Inflammatory macrophage (primary cell): ENCODE measurements at places on chromosomes 2 and 18.

DNA sequence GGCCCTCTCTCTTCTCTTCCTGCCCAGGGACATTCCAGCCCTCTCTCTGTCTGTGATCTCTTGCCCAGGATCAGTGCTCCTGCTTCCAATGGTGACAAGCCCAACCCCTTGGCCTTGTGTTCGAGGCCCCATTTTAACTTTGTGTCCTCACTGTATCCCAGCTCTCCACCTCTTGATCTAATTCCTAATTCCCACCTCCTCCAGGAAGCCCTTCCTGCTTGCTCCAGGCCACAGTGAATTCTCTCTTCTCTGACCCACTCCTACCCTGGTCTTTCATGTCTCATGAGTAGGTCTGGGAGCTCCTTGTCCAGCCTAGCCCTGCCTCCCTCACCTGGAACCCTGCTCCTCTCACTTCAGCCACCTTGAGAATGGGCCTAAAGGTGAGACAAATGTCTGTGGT, 249.1 kb downstream of the CELF4 start:
- DNase-seq, result no peak

DNA sequence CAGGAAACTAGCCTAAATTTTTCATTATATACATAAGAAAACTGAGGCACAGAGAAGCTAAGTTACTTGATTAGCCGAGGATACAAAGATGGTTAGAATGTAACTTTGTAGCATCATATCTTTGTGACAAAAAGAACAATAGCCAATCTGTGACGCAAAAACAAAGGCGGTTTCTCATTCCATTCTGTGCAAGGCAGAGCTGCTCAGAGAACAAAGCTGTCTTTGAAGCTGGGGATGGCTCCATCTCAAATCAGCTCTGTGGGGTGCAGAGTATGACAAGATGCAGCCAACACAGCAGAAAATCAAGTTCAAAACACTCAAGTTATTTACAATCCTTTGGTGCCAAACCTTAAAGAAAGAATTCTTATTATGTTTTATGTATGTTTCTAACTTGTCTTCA, 81.9 kb upstream of the VWC2L start:
- no peak for DNase-seq

GRCh38 chr18:29034113-29034856, 857.4 kb upstream of the CDH2 start:
- DNase-seq, result no peak

DNA sequence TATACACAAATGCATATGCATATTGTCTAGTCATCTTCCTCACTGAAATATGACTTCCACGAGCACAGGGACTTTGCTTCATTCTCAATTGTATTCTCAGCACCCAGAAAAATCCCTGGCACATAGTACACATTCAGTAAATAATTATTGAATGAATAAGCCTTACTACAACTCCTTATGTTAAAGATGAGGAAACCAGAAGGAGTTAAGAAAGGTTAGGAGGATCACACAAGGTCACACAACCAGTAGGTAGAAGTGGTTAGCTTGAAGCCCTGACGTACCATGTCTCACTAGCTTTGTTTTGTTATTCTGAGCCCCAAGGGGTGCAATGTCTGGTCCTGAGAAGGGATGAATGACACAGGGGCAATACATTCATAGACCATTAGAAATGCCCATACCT, 220.9 kb upstream of the PID1 start:
- no peak for DNase-seq

GRCh38 chr2:224223851-224224555, 177.9 kb downstream of the FAM124B start:
- DNase-seq, result no peak

GRCh38 chr18:905948-906415, 1.3 kb downstream of the ADCYAP1 start:
- no peak for DNase-seq

DNA sequence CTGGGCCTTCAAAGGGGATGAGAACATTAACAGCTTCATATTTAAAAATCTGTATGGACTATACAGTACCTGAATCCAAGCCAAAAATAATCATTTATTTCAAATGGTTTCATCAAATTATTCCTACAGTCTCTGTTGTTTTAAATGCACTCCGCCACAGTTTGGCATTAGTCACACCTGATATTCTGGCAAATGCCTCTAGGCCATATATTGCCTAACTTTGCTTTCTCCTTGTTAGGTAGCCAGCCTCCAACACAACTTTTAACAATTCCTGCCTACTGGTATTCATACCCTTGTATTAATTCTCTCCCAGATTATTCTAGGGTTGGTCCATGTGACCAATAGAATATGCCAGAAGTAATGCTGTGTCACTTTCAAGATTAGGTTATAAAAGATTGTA, 146.6 kb upstream of the FANCL start:
- DNase-seq, result no peak

DNA sequence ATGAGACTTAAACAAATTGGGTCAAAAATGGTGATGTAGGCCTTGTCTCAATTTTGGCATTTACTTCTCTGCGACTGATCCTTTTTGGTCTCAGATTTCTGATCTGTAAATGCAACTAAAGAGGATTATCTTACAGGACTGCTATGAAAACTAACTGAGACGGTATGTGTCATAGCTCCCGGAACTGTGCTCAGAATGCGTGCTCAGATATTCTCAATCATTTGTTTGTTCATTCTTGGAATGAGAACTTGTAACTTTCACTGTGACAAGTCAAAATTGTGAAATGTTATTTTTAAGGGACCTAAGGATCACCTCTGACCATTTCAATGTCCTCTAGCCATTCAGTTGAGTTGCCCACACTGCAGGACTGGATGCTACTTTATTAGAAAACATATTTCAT, 498.2 kb upstream of the PIK3C3 start:
- DNase-seq, result no peak

GRCh38 chr18:76672627-76673026, 149.7 kb upstream of the ZNF236 start:
- DNase-seq, result no peak

DNA sequence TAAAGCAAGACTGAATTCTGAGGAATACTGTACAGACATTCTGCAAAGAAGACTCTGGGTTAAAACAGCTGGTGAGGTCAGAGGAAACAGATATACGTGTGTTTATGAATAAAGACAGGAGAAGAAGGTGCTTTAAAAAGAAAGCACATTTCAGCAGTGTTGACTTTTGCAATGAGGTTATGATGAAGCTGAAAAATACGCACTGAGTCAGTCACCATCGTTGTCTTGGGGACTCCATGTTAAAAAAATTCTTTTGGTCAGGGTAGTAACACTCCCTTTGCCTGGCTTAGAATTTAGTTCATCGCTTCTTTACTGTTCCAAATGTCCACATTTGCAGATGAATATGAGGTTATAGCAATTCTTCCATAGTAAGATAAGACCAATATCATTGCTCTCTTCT, 1049.0 kb downstream of the TSN start:
- no peak for DNase-seq

GRCh38 chr2:225100856-225101294, 58.6 kb upstream of the DOCK10 start:
- no peak for DNase-seq

- DNase-seq, result no peak
These were observed 1705.5 kb upstream of the PIK3C3 start for GRCh38 chr18:40249390-40250080.

DNA sequence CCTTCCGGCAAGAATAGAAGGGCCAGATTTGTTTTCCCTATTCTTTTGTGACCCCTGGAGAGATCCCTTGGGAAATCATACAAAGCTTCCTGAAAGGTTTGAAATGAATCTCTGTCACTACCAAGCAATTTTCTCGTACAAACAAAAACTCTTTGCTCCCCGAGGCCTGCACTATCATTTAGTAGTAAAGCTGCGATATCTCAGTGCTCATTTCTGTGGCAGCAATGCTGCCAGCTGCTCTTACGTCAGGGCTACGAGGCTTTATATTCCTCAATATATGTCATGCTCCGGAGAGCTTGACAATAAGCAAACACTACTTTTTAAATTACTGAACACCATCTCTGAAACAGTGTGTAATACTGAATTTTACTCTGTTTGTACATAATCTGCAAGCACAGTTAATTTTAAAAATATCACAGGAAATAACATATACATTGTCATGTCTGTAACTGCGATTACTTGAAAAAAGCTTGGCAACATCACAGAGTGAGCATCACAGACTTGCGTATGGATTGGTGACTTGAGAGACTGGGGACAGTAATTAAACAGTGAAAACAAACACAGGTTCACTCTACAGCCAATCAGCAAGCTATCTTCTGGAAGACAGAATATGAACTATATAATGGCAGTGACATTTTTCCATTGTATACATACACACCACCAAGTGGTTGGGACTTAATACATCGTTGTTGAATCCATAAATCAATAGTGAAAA, 403.3 kb upstream of the NETO1 start:
- no peak for DNase-seq

DNA sequence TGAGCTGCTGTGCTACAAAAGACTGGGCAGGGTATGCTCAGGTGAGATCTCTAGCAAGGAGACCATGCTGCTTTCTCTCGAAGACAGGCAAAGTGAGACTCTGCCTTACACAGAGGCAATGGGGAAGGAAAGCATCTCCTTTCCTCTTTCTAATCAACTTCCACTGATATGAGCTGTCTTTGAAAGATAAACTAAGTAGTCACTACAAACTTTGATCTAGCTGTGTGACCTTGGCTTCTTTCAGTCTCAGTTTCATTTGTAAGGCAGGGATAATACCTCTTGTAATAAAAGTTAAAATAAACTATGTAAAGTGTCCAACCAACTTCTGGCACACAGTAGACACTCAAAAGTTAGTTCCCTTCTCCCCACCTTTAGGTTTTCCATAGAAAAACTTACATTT, 7.5 kb downstream of the CCDC93 start:
- no peak for DNase-seq

DNA sequence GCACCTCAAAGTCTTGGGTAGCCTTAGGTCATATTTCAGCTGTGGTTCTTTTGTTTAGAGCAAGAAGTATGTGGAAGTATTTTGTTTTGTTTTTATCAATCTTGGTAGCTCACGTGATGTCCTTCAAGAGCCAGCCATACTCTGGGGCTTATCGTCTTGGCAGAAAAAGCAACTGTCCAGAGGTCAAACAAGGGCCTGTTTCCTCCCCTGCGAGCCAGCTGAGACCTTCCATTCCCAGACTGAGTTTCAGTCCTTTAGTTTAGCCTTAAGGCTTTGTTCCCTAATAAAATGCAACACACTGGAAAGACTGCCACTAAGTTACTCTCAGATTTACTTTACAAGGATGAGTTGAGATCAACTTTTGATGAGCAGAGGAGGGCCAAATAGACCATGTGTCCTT, 63.5 kb downstream of the TXNL1 start:
- no peak for DNase-seq

GRCh38 chr2:106269591-106270291, 75.6 kb upstream of the UXS1 start:
- DNase-seq, result peak; percentile 21

GRCh38 chr2:234861841-234862735, 89.7 kb upstream of the SH3BP4 start:
- DNase-seq, result no peak

DNA sequence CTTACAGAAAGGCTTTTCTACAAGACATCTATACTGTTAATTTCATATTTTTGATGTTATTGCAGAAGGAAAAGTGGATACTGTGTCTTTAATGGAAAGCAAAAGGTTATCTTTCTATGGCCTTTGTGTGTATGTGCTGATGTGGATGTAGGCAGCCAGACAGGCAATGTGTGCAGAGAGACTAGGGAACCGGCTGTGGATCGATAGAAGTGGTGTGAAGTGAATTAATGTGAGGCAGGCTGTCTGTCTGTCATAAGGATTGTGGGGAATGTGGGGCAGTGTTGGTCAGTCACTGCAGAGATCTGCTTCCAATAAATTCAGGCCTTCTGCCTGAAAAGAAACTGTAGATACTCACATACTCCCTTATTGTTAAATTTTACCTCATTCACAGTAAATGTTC, 156.7 kb downstream of the WDR7 start:
- no peak for DNase-seq

DNA sequence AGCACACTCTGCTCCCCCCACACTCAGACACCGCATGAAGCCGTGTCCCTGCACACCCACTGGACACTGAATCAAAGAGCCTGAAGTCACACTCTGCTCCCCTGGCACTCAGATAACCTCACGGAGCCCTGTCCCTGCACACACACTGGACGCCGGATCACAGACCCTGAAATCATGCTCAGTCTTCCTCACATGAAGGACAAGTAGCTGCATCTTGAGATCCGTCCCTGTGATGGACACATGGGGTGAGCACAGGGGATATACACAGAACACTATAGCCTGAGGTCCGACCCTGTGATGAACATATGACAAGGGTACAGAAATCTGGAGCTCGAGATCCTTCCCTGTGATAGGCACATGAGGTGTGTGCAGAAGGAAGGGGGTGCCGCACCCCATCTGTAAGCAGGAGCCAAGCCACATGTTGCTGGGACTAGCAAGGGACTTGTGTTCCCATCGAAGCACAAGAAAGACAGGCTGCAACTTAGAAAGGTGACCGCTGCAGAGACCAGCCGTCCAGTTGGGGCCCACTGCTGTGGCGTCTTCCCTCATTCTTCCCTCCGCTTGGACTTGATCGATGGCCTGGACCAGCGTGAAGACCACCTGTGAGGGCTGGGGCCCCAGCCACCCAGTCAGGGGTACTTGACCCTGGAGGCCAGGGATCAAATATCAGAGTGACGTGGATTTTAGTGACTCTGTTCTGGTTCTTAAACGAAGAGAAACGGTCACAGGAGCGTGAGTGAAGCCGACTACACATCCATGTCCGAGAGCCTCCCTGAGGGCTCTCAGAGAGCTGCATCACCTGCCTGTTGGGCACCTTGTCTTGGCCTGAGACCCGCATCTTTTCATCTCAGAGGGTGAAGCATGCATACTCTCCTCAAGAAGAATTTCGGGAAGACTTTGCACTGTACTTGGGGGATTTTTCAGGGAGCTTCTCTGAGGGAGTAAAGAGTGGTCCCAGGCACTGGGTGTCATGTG, 391.7 kb upstream of the SALL3 start:
- DNase-seq, result no peak
